KBM-7 (cell line): ENCODE measurements at places on chromosomes 2 and 18.

GRCh38 chr2:220855296-220855695, 716.8 kb downstream of the EPHA4 start:
- DNase-seq = no peak

- peak; percentile 37 for DNase-seq
Observed at GRCh38 chr2:59726228-59727120, 827.0 kb downstream of the BCL11A start.

DNA sequence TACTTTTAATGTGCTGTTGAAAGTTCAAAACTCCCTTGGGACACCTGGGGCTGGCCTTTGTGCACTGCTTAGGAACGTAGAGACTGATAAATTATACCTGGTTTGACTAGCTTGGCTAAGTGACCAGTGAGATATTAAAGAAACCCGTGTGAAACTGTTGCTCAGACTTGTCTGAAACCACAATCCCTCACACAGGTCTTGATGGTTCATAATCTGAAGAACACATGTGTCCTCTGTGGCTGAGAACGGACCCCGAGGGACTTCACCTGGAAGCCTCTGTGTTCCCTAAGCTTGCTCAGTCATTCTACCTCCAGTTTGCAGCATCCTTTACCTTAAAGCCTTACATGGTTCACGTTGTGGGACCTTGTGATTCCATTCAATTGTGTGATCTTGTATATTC, 218.8 kb downstream of the CBLN2 start:
- DNase-seq = no peak

- no peak for DNase-seq
Observed at GRCh38 chr18:27695503-27695902, 481.4 kb downstream of the CDH2 start.

- DNase-seq = no peak
Observed at GRCh38 chr2:218927422-218927821, 32.0 kb upstream of the CDK5R2 start.

DNA sequence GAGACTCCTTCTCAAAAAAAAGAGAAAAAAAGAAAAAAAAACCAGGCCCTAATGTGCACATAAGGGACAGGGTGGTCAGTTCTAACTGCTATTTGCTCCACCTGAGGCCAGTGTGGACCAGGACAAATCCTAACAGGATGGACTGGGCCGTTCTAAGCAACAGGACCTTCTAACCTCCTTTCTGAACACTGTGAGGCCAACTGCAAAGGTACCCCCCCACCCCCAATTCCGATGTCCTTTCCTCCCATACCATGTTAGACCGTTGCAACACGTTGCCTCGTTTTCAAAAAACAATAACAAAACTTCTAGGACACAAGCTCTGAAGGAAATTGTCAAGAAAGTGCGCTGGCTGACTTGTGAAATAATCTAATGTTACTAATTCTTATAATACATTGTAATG, 1.2 kb downstream of the THAP4 start:
- DNase-seq = peak; percentile 44

DNA sequence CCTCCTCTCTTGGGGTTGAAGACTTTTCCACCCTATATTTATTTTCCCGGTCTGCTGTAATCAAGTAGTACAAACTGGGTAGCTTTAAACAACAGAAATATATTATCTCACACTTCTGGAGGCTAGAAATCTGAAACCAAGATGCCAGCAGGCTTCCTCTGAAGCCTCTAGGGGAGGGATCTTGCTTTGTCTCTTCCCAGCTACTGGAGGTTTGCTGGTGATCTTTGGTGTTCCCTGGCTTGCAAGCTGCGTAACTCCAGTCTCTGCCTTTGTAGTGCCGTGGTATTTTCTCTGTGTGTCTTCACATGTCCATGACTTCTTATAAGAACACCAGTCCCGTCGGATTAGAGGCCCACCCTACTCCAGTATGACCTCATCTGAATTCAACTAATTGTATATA, 44.4 kb downstream of the MYO3B start:
- DNase-seq = no peak

GRCh38 chr2:32756074-32756727, 128.4 kb downstream of the TTC27 start:
- no peak for DNase-seq

DNA sequence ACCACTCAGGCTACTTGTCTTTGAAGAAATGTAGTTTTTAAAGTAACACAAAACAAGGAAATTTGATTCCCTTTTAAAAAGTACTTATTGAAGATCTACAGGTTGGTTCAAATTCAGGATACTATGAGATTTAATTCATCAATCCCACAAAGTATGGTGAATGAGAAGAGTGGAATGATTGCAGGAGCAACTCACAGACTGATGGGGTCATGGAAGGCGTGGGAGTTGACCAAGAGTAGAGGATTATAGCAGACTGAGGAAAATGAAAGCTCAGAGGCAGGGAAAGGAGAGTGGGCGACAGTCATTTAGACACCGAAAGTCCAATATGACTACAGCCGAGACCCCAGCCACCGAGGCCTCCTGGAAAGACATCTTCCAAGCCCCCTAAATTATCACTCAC, 12.5 kb upstream of the DAPL1 start:
- DNase-seq = no peak

DNA sequence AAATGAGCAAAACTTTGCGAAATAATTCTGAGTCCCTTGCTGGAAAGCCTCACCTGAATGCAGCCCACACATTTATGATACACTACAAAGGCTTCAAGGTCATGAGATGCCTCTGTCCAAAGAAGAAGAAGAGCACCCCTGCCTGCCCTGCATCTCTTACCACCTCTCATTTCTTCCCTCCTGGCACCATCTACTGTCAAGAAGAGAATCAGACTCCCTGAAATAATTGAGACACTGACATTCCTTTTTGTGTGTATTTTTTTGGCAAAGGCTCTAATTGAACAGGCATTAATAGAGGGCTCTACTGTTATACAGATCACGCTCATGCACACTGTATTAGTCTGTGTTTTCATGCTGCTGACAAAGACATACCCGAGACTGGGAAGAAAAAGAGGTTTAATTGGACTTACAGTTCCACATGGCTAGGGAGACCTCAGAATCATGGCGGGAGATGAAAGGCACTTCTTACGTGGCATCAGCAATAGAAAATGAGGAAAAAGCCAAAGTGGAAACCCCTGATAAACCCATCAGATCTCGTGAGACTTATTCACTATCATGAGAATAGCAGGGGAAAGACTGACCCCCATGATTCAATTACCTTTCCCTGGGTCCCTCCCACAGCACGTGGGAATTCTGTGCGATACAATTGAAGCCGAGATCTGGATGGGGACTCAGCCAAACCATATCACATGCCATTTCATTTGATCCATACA, 176.3 kb downstream of the ALPK2 start:
- DNase-seq = no peak

DNA sequence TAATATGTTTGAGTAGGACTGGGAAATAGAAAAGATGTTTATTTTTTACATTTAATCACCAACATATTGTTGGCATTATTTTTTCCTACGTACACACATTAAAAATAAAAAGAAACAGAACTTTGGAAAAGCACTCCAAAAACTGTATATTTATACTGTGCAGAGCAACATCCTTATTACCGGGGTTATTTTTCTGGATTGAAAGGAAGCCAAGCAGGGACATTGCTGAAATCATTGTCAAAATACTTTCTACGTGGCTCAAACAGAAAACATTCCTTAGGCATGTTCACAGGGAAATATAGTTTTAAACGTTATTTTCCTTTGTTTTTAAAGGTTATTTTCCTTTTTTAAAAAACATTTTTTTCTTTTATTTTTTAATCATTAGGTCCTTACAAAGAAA, 315.0 kb upstream of the SMIM21 start:
- DNase-seq = no peak

DNA sequence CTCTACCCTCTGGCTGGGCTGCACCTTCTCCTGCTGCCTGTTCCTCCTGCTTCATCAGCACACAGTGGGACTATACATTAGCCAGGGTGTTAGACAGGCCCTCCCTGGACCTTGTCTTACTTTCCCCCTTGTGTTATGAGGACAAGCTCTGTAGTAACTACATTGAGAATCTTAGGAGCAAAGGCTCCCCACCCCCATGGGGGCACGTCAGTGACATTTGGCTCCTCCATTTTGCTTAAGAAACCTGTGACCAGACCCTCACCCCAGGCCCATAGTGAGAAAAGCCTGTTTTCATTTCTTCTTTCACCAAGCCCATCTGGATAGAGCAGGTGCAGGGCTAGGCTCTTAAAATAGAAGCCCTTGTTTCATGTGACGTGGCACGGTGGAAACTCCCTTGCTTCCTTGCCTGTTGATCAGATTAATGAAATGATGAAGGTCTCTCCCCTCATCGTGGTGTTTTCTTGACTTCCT, 146.7 kb downstream of the RPIA start:
- DNase-seq = no peak

DNA sequence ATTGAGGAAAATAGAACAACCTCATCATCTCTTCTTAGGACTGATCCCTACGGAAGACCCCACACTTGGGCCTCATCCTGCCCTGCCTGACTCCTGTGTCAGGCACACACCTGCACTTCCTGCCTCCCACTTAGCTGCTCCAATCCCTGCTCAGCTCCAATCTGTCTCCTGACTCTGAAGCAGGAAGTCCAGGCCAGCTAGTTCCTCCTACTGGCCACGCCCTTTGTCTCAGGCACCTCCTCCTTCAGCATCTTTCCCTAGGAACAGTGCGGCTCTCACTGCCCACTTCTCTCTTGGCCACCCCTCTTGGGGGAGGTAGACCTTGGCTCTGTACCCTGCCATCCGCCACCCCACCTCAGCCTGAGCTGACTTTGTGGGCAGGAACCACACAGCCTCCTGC, 135.8 kb downstream of the CELF4 start:
- DNase-seq = no peak

DNA sequence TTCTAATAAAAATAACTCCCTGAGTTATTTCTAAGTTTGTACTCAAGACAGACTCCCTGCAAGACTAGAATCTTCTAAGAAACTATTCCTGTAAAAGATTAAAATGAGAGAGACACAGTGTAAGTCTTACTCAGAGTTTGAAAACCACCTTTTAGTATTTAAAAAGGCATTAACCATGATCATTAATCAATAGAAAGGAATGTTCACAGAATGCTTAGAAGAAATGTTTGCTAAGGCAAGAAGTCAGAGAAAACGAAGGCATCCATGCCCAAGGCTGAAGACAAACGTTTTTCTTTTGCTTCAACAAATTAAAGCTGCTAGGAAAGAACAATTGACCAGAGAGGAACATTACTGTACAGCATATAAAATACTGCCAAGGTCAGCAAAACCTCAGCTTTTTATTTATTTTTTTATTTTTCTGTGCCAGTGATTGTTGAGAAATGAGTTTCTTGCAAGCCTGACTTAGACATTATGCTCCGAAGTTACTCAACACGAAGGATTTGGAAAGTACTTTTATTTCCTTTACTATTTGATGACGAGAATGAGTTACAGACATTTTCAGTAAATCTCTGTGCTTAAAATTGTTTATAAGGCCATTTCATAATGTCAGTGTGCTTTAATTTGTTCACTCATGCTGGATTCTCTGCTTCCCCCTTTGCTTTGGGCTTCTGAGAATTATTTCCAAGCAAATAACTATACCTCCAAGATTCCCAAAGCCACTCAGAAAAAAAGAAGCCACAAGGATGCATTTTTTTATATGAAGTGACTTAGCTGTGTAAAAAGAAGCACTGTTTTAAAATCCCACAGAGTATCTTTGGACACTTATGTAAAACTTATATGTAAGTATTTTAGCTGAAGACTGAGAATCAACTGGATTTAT, 20.5 kb downstream of the RND3 start:
- no peak for DNase-seq

GRCh38 chr18:23693846-23694245, 4.6 kb downstream of the LAMA3 start:
- DNase-seq = no peak

DNA sequence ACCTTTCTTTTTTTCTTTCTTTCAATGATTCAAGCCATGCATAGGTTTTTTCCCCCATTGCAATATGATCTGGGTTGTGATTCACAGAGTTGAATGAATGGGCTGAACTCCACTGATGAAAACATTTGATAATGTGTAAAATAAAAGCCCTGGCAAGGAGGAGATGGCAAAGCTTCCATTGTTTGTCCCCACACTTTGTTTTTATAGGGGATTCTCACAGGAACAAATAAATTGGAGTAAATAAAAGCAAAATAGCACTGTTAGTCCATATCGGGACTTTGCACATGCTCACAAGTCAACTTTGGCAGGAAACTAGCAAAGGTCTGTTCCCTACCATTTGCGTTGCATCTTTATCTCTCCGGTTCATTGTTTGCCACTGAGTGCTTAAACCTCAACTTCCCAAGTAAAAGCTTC, 55.7 kb downstream of the MEIS1 start:
- DNase-seq = peak; percentile 61

DNA sequence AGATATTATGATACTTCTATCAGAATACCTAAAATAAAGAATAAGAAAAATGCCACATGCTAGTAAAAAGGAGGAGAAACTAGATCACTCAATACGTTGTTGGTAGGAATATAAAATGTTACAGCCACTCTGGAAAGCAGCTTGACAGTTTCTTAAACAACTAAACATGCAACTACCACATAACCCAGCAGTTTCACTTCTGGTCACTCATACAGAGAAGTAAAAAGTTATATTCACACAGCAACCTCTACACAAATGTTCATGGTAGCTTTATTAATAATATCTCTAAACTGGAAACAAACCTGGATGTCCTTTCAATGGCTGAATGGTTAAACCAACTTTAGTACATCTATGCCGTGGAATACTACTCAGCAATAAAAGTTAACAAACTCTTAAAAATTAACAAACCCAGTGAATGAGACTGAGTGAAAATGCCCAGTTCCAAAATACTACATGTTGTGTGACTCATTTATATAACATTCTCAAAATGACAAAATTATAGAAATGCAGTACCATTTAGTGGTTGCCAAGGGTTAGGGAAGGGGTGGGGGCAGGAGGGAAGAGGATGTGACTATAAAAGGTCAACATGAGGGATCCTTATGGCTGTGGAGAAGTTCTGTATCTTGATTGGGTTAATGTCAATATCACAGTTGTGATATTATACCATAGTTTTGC, 124.1 kb downstream of the MMADHC start:
- no peak for DNase-seq

GRCh38 chr2:28251337-28251736, 141.3 kb upstream of the FOSL2 start:
- no peak for DNase-seq

- DNase-seq = no peak
Observed at GRCh38 chr2:42223067-42223854, 54.1 kb downstream of the EML4 start.

DNA sequence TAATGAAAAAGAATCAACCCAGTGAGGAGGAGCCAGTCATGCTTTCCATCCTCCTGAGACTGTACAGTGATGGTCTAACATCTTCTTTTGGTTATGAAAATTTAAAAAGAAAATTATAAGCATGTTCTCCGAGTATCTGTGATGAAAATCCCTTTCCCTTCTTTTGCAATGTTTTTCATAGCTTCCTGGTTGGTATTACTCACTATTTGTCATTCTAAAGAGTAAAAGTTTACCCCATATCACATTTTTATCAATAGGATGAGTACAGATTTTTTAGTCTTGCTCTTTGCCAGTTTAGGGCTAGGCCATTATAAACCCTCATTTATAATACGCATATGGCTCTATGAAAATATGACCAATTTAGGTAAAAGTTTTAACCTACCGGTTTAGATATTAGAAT, 564.1 kb downstream of the SUCLG1 start:
- DNase-seq = no peak
